ENCODE measurements at places on chromosomes 7 and 10.

GRCh38 chr7:22853674-22854157, 31.1 kb upstream of the TOMM7 start:
- DNase-seq, result peak; percentile 62

- peak; percentile 60 for DNase-seq
Measured at GRCh38 chr10:32190890-32191491, 134.8 kb upstream of the KIF5B start.

DNA sequence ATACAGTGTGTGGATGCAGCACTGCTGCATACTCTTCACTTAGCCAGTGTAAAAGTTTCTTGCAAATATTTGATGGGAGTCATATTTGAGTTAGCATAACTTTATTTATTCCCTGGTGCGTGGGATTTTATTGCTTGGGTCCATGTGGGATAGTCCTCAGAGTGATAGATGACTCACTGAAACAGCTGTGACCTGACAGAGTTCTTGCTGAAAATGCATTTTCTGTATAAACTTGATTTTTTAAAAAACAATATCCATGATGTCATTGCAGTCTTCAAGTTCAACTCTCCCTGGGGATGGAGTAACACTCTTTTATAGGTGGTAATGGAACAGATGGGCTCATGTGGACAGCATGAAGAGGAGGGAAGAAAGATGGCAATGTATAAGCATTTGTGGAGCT, 310.0 kb downstream of the PPP1R3A start:
- DNase-seq, result no peak

DNA sequence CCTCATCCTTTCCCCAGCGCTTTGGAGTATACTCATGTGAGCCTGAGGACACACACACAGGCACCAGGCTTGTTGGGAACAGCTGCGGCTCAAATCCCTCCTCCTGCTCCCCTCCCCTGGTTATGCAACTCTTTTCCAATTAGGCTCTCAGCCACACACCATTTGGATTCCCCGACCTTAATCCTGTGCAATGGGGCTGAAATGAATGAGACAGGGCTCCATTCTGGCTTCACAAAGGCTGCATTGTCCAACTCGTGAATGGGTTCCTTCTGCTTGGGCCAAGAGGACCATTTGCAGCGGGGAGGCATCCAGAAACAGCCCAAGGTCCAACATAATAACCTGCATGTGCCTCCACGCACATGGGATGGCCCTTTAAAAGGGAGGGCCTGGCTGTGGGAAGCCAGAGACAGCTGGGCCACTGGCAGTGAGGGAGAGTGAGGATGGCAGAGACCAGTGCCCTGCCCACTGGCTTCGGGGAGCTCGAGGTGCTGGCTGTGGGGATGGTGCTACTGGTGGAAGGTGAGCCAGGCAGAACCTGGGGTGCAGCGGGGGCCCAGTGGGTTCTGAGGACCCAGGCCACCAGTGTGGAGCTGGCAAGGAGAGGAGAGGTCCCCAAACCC, at the start of gene RGR:
Gene RGR, plus strand, starts transcription at position 403 of the 620 bp plus-strand sequence. Its CDS starts 38 bp downstream, at position 441.
- no peak for DNase-seq

DNA sequence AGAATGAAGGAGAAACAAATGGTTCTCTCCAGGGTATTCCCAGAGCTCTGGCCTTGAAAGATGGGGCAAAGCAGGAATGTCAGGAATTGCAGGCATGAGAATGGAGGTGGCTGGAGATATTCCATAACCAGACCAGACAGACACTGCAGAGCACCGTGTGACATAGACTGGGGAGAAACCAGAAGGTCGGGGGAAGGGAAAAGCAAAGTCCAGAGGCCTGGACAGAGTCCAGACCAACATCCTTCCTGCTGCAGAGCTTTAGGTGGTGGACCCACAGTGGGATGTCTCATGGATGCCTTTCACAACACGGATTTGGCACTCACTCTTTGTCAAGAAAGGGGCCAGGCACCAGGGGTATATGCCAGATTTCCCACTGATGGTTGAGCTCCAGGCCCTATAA, 177.2 kb upstream of the INHBA start:
- DNase-seq, result no peak

DNA sequence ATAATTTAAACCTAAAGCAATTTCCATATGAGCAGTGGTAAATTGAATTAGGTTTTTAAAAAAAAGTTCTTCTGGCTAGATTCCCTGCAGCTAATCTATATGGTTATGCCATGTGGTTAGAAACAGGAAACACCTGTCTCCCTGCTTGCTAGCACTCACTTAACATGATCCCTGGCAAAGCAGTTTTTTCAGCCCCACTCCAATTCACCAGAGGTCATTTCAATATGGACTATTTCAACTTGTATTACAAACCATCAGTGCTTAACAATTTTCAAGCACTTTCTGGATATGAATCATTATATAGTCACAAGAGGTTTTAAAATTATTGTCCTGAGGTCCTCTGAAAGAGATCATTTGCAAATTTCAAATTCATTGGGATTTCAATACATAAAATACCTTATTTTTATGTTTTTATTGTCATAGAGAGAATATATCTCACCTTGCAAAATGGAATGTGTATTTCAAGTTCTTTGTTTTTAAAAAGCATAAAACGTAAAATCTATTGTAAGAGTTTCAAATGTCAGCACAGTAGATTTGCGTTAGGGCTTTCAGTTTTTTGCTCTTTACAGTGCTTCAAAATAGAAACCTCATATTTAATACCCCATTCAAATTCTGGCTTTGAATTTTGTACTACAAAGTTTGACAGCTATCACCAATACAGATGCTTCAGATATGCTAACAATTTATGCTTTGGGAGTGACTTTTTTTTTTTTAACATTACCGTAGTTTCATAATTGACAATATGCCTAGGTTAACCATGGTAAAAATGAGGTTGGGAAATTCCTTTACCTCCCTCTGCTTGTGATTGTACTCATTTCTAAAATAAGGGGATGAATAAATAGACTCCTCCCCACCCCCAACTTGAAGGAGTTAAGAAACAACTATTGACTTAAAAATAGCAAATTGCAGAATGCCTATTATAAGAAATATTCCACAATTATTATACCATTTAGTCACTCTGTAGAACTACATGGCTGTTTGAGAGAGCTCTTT, 117.5 kb upstream of the HGF start:
- DNase-seq, result no peak

GRCh38 chr7:139829025-139829774, at the start of gene TBXAS1:
TSS of gene TBXAS1 (plus strand) at chr7:139829264. CDS start at chr7:139829391, 127 bp downstream.
- DNase-seq, result peak; percentile 30

- no peak for DNase-seq
Measured at GRCh38 chr10:13346283-13347042, 1.6 kb downstream of the SEPHS1 start.

- DNase-seq, result peak; percentile 10
Measured at GRCh38 chr7:4792537-4793126, 17.2 kb downstream of the AP5Z1 start.

DNA sequence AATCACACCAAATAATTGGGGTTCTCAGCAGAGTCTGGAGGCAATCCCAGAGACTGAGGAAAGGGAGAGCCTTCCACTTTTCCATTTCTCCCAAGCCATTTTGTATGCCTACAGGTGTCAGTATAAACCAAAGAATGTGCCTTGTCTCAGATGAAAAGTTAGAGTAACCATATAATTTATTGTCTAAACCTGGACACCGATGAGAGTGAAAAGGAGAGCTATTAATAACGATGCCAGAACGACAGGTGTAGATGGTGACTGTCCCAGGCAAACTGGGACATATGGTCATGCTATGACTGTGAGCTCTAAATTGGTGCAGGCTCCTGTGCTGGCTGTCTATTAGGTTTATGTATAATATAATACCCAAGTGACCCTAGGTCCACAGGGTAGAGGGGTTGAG, 219.6 kb downstream of the ARHGAP12 start:
- DNase-seq, result no peak

GRCh38 chr10:97573021-97573420, 442 bp downstream of the ANKRD2 start:
- DNase-seq, result no peak

GRCh38 chr10:98404571-98405359, 10.2 kb downstream of the PYROXD2 start:
- DNase-seq, result no peak

GRCh38 chr7:101701153-101701794, 72.2 kb upstream of the MYL10 start:
- no peak for DNase-seq

- no peak for DNase-seq
Measured at GRCh38 chr7:117605712-117606111, 125.9 kb downstream of the CFTR start.

- DNase-seq, result no peak
Measured at GRCh38 chr7:94286111-94286510, 108.6 kb upstream of the COL1A2 start.

- peak; percentile 26 for DNase-seq
Measured at GRCh38 chr10:87761892-87762291, 56.1 kb downstream of the ATAD1 start.

GRCh38 chr10:118607768-118608354, 12.4 kb upstream of the PRLHR start:
- DNase-seq, result no peak

GRCh38 chr10:82277591-82277990, 402.6 kb downstream of the NRG3 start:
- DNase-seq, result no peak

DNA sequence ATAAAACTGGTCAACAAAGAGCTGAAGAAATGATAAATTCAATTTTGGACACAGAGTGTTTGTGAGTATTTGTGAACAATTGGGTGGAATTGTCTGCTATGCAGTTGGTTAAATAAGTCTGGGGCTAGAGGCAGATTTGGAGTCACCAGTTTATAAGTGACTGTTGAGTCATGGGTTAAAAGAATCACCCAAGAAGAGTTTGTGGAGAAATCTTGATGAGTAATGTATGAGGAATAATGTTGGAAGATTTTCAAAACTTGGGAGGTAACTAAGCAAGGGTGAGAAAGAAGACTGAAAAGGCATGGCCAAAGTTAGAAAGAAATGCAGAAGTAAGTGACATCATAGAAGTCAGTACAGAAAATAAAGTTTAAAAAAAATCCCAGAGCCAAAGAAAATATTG, 750.7 kb downstream of the MAGI2 start:
- DNase-seq, result no peak

GRCh38 chr7:45088146-45088701, 545 bp downstream of the NACAD start:
- no peak for DNase-seq

DNA sequence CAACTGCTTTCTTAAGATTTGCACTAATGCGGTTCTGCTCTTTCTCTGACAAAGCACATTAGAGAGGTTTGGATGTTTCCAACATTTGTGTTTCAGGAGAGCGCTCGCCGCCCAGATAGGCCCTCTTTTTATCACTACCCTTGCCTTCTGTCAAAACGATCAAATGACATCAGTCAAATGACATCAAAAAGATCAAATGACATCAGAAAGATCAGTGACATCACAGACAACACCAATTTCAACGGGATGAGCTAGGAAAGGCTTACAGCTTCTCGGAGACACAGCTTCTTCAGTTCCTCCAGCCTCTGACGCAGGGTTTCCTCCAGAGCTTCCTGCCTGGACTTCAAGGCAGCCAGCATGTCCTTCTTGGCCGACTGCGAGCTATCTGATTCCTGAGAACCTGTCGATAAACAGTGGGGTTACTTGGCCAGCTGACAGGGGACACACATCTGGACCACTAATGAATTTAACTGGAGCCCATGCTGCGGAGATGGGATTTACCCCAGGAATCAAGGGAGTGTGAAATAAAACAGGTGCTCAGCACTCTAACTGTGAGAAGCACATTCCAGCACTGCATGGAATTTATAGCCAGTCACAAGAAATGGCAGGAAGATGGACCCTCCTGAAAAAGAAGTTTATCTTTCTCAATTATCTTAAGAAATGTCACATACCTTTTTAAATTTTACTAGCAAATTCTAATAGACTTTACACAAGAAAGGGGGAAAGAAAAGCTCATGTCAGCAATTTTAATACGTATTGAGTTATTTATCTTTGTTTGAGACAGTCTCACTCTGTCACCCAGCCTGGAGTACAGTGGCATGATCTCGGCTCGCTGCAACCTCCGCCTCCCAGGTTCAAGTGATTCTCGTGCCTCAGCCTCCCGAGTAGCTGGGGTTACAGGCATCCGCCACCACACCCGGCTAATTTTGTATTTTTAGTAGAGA, 88.2 kb downstream of the PRPF18 start:
- DNase-seq, result no peak
